ENCODE measurements at places on chromosomes 7 and 10.

DNA sequence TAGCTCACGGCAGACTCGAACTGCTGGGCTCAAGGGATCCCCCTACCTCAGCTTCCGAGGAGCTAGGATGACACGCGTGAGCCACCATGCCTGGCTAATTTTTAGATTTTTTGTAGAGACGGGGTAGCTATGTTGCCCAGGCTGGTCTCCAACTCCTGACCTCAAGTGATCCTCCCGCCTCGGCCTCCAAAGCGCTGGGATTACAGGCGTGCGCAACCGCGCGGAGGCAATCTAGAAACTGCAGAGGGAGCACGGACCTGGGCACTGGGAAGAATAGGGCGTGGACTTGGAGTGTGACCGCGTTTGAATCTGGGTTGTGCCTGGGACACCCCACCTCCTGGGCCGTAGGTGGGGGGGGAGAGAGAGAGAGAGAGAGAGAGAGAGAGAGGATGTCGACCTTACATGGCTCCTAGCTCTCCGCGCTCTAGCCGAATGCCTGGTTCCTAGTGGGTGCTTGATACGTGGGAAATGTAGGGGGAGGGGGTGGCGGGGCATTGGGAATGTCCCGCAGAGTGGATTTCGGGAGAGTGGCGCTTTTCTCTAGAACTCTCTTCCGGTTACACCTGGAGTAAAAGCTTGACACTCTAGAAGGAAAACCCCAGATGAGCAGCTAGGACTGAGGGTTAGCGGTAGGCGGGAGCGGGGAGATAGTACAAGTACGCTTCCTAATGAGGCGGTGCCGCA is 1.2 kb upstream of the MAP3K8 start:
- no peak for DNase-seq

DNA sequence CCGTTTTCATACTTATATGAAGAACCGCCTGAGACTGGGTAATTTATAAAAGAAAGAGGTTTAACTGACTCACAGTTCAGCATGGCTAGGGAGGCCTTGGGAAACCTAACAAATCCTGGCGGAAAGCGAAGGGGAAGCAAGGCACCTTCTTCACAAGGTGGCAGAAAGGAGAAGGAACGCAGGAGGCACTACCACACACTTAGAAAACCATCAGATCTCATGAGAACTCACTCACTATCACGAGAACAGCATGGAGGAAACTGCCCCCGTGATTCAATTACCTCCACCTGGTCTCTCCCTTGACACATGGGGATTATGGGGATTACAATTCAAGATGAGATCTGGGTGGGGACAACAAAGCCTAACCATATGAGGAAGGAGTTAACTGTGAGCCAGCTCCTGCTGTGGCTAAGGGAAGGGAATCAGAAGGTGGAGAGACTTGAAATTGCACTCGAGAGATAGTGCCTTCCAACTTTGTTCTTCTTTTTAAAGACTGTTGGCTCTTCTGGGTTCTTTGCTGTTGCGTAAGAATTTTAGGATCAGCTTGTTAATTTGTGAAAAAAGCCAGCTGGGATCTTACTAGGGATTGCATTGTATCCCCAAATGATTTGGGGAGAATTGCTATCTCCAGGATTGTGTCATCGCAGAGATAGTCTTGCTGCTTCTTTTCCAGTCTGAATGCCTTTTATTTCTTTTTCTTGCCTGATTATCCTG is 21.0 kb downstream of the OPTN start:
- DNase-seq, result no peak

DNA sequence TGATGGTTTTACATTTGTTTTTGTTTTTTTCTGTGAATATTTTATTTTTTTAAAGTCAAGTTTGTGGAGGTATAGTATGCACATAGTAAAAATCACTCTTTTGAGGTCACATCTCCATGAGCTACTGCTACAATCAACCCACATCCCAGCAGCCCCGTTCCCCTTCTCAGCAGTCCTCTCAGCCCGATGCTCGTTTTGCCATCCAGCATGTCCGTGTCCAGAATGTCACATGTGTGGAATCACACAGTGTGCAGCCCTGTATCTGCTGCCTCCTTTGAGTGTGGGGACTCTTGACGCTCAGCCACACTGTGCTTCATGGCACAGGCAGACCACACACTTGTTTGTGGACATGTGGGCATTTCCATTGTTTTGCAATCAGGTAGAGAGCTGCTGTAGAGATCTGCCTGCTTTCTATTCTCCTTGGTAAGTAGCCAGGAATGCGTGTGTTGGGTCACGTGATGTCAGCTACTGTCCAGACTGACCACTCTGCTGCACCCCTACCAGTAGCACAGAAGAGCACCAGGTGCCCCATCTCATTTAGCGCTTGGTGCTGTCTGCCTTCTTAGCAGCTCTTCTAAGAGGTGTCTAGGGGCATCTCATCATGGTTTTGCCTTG is 71.6 kb upstream of the CAMK2B start:
- no peak for DNase-seq

- no peak for DNase-seq
These were observed 5.2 kb downstream of the MARVELD1 start for GRCh38 chr10:97718659-97719142.

DNA sequence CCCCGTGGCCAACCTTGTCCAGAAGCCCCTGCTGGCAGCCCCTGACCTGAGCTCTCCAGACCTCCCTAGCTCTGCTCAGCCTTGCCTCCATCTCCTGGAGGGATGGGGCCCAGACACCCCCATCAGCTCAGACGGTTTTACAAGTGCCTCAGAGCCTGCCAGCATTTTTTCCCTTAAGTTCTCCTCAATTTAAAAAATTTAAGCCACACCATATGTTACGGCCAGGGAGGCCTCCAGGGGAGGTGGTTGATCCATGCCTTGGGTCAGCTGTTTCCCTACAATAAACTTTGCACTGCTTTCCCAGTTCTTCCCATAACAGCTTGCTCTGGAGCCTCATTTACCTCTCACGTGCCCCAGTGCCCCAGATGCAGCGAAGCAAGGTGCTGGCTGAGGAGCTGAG is 143.5 kb downstream of the RGS10 start:
- DNase-seq, result no peak

- no peak for DNase-seq
These were observed 22.6 kb upstream of the ABLIM1 start for GRCh38 chr10:114680543-114681117.

DNA sequence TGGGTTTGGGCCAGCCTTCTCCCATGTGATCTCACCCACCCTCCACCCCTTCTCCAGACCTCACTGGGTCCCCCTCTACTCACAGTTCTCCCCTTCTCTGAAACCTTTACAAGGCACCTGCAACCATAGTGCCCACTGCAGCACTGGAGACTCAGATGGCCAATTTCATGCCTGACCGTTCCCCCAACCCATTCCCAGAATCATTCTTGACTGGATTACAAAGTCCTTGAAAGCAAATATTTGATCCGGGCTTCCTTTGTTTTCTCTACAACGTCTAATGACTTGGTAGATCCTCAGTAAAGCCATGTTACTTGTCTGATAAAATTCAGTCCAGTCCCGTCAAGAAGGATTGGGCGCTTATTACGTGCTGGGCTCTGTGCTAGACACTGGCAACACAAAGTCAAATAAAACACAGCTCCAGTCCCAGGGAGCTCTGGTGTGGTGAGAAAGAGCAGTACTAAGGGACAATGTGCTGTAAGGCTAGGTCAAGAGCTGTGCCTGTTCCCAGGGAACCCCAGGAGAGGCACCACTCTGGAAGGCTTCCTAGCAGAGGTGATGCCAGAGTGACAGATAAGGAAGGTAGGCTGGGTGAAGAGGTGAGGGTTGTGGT is 36.5 kb downstream of the SH3PXD2A start:
- no peak for DNase-seq

DNA sequence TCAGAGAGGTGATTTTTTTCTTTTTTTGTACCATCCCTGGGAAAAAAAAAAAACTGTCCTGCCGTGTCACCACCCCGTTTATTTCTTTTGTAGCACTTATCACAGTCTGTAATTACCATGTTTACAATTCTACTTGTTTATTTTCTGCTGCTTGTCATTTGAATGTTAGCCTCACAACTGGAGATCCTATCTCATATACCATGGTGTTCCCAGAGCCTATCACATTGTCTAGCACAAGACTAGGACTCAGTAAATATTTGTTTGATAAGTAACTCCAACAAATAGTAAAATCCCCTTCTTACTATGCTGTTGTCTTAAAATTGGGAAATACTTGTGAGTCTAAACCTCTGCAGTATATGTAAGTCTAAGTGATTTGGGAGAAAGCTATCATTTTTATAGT is 36.0 kb downstream of the MKLN1 start:
- DNase-seq, result no peak

DNA sequence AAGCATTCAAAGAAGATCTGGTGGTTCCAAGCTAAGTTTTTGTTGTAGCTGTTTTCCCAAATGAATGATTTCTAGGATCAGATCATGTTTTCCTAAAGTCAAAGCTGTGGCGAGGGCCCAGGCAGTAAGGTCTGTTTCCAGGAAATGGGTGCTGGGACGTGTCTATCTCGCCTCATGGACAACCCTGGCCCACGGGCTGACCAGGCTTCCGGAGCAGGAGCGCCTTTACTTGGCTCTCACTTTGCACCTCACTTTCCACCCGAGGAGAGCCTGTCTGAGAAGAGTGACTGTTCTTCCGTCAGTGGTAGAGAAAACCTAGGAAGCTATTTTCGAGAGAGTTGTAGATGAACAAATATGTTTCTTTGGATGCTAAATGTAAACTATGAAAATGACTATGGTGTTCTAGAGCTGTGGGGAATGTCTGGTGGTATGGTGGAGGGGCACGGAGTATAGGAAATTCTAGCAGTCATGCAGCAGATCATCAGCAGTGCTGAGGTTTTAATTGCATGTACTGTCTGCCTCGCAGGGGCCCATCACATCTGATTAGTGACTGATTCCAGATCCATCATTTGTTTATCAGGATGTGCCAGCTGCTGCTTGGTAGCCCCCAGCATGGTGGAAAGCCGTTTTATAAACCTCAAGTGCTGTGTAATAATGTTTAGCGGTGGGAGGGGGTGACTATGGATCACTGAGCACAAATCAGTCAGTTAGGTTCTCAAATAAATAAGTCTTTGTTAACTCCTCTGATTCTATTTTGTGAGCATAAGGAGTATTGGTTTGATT is 66.6 kb downstream of the VWC2 start:
- no peak for DNase-seq

GRCh38 chr7:100568176-100568895 is 5.4 kb downstream of the SAP25 start:
- no peak for DNase-seq

GRCh38 chr10:84089162-84089561 is 50.1 kb upstream of the GHITM start:
- DNase-seq, result no peak

DNA sequence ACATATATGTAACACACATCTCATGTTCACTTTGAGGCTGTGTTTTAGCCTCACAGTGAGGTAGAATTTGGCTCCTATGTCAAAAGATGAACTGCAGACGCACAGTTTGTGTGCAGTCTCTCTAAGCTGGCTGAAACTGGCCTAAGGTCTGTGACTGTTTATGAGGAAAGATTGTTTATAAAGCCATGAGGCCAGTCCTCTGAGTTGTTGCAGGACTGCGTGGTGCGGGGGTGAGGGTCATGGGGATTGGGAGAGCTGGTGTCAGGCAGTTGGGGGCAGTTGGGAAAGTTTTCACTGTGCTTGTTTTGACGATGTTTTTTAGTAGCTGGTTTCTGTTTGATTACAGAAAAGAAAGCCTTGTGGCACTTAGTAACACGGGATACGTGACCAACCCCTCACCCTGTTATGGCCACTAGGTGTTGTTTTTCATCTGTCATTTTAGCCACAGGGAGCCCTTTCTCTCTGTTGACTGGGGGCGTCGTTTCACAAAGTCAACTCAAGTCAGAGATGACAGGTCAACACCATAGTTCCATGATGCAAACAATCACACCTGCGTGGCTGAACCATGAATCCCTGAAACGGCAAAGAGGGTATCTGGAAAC is 310.9 kb downstream of the CCDC3 start:
- no peak for DNase-seq

DNA sequence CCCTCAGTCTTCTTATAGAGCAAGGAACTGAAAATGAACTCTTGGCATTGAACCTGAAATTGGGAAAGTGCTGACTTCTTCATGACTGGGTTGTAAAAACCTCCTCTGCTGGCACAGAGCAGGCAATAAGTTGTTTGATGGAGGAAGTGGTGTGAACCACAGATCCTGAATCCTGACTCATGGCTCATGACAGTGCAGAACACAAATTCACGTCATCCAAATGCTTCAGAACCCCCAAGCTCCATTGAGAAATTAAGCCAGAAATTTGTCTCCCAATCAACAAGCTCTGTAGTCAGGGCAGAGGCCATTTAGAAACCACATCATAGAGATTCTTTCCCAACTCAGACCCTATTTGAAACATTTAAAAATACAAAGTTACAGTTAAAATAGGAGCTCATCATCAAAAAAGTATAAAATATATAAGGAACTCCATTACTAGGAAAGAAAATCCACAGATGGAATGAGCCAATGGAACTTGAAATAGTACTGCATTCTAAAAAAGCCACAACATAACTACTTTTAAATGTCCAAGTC is 10.3 kb upstream of the STK17A start:
- DNase-seq, result no peak

DNA sequence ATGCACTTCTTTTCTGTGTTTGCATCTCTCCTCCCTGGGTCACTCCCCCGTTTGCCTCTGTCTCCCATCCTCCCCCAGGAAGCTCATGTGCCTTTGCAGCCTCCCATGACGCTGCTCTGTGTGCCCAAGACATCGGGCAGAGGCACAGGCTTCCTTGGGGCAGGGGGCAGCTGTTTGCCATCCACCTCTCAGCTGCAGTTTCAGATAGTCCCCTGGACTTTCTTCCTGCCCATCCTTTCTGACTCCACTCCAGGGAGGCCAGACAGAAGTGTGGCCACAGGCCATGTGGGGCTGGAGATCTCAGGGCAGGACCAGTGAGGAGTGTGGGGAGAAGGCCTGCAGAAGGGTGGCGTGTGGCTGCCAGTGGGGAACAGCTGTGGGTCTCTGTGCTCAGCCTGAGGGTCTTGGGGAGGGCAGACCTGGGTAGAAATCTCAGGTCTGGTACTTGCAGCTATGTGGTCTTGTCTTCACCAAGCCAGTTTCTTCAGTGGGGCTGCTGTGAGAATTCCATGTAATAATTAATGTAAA is 10.6 kb upstream of the SAMD8 start:
- no peak for DNase-seq

GRCh38 chr10:114336823-114337509 is 67.3 kb downstream of the AFAP1L2 start:
- no peak for DNase-seq

- no peak for DNase-seq
These were observed 44.8 kb upstream of the GRID1 start for GRCh38 chr10:86411281-86411841.

DNA sequence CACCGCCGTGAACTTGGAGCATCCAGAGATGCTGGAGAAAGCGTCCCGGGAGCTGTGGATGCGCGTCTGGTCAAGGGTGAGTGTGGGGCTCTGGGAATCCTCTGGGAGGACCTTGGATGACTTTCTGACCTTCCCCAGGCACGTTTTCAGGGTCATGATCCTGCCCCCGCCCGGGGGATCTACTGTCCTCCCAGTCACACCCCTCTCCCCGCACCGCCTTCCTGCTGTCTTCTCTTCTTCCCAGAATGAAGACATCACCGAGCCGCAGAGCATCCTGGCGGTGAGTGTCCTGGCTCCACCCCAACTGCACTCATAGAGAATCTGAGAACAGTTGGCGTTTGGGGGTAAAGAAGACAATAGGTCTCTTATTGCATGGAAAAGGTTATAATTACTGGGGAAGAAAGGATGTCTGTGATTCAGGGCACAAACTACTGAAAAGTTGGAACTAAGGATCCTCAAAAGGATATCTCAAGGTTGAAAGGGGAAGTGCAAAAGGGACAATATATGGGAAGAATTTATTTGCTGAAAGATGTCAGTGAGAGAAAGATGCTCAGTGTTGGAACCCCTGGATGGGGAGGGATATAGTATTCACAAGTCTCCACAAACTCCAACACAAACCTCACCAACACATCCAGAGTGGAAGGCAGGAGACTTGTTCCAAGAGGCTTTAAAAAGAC is 1.9 kb downstream of the GSTK1 start:
- DNase-seq, result no peak
